ENCODE measurements at places on chromosomes 7 and 10.
A peak's percentile ranks its signal among the peaks of the same experiment; 100 is the strongest.

DNA sequence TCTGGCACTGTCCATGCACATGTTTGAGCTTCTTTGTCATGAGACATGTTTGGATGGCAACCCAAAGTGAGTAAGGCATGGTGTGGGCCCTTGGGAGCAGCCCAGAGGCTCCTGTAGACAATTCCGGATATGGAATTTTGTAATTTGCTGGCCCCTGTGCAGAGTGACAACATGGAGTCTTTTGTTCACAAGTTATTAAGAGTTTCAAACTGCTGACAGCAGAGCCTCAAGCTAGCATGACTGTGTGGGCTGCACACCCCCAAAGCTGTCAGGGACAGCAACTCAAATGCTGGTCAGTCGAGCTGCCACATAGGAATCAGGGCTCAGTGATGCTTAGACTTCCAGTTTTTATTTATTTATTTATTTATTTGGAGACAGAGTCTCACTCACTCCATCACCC lies 7.0 kb upstream of the MYL7 start:
- DNase-seq = no peak

GRCh38 chr10:92290076-92290836 lies 622 bp downstream of the CPEB3 start:
- DNase-seq = peak; percentile 70

- DNase-seq = no peak
Measured at GRCh38 chr10:12993595-12993994, 7.9 kb downstream of the CCDC3 start.

GRCh38 chr10:101120884-101121653 lies 10.0 kb upstream of the TLX1 start:
- peak; percentile 27 for DNase-seq

DNA sequence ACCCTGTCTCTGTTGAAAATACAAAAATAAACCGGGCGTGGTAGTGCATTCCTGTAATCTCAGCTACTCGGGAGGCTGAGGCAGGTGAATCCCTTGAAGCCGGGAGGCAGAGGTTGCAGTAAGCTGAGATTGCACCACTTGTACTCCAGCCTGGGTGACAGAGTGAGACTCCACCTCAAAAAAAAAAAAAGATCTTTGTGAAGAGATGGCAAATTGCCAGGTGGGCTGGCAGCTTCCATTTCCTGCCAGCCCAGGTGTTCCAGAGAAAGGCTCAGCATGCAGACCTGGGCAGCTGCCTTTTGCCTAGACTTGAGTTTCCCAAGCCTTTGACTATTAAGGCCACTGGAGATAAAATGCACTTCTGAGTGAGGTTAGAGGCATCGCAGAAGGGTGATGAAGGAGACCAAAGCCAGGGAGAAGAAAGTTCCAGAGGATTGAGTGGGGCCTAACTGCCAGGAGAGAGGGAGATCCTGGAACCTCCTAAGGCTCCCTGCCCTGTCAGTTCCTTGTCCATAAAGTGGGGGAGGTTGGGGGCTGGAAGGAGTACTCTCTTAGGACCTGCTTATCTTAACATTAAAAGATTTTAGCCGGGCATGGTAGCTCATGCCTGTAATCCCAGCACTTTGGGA lies 10.0 kb upstream of the DDIT4 start:
- DNase-seq = peak; percentile 83

DNA sequence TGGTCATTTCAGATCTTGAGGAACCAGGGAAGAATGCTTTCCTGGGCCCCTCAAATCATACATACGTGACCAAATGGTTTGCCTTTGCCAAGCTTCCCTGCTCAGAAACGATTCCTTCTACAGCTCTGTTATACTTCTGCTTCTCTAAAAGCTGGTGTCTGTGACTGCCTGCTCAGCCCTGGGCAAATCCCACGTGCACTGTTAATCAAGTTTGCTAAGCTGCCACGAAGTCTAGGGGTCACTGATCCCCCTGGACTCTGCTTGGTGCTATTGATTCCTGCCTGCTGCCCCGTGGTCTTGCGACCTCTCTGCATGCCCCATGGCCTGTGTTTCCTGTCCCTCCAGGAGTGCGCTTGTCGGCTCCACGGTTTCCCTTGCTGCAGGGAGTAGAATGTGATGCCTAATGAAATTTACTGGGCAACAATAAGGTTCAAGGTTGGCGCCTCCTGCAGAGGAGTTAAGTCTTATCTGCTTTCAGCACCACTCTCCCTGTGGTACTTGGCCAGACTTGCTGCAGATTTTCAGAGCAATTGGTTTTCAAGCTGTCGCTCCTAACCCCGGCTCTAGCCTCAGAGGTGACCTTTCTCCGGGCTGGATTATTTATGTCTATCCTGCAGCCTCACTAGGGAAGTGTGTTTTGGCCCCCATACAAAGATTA lies 201.6 kb upstream of the FZD8 start:
- DNase-seq = no peak

- no peak for DNase-seq
Measured at GRCh38 chr10:132808383-132809231, 22.7 kb upstream of the NKX6-2 start.

DNA sequence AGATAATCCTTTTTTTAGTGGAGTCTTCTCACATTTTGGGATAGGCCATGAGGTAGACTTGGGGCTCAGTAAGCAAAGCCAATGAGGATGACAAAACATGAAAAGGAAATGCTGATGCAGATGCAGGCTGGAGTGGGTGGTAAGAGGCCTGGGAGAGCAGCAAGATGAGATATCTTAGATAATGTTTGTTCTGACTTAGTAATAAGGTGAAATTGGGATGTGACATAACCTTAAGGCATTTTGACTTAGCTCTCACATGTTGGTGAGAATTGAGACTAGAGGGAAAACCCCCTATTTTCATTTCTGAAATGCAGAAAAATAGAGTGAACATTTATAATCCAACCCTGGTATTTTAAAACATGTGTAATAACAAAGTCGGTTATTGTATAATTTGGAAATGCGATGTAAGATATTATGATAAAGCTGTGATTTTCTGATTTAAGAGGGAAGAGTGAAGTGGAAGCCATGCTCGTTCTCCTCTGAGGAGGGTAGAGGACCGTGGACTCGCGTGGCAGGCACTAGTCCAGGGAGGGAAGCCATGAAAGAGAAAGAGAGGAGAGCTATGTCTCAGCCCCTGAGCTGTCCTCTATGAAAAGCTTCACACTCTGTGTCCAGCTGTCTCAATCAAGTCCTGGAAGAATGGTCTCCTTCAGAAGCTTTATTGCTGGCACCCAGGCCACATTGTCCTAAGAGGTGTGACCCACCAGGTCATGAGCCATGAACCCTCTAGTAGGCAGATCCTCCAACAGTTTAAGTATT lies 57.3 kb downstream of the ST7 start:
- peak; percentile 50 for DNase-seq

GRCh38 chr7:76267107-76267893 lies 35.2 kb upstream of the HSPB1 start:
- no peak for DNase-seq

DNA sequence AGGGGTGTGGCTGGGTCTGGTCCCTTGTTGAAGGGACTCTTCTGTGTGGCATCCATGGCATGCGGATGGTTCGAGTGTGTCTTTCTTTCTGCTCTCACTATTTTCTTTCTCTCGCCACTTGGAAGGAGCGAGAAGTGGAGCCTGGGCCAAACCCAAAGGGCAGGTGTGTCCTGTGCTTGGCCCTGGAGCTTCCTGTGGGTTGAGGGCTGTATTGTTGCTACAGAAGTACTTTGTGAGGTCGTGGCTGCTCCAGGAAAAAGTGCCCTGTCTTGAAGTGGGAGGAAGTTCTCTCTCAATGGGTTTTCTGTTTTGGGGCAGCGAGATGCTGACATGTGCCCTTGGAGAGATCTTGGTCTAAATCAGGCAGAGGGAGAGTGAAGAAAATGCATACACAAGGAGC lies 72.0 kb downstream of the DOCK1 start:
- no peak for DNase-seq

GRCh38 chr7:70923181-70923845 lies 208.6 kb upstream of the GALNT17 start:
- no peak for DNase-seq

- peak; percentile 44 for DNase-seq
Measured at GRCh38 chr10:43843321-43844101, 194.8 kb upstream of the ZNF32 start.

DNA sequence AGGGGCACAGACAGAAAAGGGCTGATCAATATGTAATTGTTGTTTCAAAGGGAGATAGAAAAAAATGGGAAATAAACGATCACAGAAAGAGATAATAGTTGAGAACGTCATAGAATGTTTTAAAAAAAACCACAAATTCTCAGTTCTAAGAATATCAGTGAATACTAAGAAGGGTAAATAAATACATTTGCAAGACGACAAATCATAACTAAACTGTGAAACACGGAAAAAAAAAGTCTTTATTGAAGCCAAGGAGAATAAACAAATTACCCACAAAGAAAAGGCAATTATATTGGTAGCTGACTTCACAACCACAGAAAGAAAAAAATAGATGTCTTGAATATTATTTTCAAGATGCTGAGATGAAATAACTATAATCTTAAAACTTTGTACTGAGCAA lies 305.2 kb upstream of the STEAP1 start:
- DNase-seq = no peak

- peak; percentile 45 for DNase-seq
Measured at GRCh38 chr10:91643700-91644099, 10.8 kb upstream of the PPP1R3C start.

DNA sequence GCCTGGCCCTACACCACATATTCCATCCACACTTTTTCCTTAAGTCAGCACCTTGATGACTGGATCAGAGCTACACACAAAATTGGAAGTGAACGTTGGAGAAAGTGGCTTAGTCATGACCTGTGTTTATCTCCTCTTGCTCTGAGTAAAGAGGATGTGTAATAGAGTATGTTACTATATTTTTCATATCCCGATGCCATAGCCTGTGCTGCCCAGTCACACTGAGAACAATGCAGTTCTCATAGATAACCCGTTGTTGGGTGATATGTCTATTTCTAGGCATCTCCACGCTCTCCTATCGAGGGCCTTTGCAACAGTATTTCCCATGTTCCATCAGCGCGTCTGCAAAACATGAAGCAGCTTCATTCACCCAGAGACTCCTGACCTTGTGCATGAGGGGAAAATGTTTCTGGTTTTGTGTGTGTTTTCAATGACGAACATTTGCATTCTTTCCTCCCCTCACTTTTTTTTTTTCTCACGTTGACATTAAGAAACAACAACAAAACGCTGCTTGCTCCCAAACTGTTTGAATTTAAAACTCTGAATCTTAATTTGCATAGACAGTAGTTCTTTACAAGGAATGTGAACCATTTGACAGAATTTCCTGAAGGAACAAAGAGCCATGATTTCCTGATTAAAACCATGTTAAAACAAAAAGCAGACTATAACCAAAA lies 43.4 kb downstream of the GRK5 start:
- DNase-seq = peak; percentile 45

GRCh38 chr10:119479532-119479931 lies 63.0 kb downstream of the RGS10 start:
- DNase-seq = no peak

GRCh38 chr7:1710936-1711335 lies 40.9 kb downstream of the ELFN1 start:
- DNase-seq = no peak

DNA sequence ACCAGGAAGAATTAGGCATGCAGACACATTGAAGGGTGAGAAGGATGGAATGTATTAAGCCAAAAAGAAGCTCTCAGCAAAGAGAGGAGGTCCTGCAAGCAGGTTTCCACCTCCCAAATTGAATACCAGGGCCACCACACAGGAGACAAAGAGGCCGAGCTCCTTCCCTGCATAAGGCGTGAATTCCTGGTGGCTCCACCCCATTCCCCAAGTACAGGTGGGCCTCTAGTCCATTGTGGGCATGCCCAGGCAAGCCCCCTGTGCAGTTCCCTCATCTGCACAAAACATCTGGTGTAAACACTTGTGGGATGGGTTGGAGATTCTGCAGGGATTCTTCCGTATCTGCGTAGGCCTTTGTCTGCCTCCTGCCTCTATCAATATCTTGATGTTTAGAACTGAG lies 817.5 kb downstream of the NRG3 start:
- no peak for DNase-seq

DNA sequence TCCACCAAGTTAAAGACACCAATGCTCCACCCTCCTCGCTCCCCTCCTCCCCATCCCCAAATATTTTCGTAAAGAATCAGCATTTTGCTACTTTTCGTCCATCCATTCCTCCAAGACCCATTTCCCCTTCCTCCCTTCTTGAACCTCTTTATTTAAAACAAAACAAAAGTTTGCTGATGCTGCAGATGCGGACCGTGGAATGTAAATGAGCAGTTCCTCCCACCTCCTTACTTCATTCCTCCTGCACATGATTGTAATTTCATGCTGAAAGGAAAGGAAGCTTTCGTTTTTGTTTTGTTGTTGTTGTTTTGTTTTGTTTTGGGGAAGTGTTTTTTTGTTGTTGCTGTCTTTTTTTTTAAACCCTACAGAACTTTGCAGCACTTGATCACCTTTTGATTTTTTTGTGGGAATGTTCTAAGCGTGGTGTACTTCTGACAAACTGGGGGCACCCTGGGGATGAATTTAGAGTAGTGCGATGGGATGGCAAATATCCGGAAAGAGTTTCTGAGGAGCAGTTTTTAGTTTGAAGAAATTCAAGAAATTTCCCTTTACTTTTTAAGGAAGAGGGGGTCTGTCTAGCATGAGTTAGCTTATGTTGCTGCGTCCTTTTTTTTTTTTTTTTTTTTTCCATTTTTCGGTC lies 177.3 kb downstream of the TCF7L2 start:
- no peak for DNase-seq

DNA sequence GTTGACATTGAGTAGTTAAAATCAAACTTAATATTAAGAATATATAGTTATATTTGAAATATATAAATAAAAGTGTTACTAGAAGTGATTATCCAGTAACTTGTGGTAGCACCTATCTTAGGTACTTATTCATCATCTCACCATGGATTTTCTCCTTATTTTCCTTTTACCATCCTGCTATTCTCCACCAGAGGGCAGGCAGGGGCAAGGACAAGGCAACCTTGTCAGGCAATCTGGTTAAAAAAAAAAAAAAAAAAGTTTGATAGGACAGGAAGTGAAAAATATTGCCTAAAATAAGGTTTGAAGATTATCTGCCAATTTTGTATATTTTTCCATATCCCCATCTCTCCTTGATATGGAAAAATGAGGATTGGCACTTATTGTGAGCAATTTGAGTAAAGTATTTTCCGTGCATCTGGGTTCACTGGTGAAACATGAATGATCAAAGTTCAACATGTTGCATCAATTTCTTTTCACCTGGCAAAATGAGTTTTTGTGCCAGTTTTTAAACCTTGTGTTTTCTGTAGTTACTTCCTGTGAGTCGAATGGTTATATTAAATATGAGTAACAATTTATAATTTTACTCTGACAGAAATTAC lies 256.7 kb downstream of the AGMO start:
- peak; percentile 67 for DNase-seq

GRCh38 chr7:39587393-39587792 lies 21.2 kb downstream of the YAE1 start:
- peak; percentile 64 for DNase-seq

- peak; percentile 6 for DNase-seq
Measured at GRCh38 chr7:35565927-35566326, 129.0 kb downstream of the HERPUD2 start.

DNA sequence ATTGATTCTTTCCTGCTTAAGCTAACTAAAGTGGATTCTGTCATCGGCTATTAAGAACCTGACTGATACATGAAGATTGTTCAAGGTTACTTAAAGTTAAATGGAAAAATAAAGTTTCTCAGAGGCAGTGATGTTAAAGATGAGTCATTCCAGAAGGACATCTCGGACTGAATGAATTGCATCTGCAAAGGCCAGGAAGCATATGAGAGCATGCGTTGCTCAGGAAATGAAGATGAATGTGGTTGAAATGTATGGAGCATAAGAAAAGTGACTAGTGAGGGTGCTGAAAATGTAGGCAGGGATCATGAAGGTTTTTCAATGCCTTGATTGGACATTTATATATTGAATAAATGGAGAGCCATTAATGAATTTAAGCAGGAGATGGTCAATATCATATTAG lies 133.9 kb upstream of the GHITM start:
- no peak for DNase-seq

- no peak for DNase-seq
Measured at GRCh38 chr10:118903251-118903650, 126.3 kb upstream of the NANOS1 start.

All from kidney tubule cell (primary cell).